ENCODE measurements at places on chromosomes 1 and 21.

DNA sequence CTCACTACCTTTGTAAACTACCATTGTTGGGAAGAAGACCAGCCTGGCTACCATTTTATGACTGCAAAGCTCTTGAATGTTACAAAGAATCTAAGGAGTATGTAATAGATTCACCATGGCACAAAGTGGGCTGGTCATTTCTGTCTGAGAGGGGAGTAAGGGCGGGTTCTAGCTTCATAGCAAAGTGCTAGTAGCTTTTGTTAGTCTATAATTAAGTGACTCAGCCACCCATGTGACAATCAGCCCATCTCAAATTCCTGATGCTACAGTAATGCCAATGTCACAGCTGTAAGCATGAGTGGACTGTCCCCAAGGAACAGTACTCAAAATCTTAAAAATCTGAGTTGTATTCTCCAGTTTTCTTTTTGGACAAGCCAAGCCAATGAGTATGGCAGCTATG lies 15.4 kb upstream of the OTUD3 start:
- DNase-seq: no peak

- no peak for DNase-seq
These were observed 13.7 kb upstream of the ADAM30 start for GRCh38 chr1:119909890-119910596.

DNA sequence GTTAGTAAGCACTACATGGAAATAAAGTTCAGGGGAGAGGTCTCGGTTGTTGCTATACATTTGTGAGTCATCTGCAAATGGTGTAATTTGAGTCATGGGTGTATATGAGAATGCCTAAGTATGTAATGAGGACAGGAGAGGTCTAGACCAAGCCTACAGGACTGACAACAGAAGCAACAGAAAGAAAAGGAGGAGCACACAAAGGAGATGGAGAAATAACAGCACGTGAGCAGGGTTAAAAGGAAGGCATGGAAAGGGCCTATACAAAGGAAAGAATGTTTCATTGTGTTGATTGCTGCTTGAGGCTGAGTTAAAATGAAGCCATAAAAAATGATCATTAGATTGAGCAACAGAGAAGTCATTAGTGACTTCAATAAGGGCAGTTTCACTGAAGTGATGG lies 28.0 kb upstream of the PRKAA2 start:
- no peak for DNase-seq

DNA sequence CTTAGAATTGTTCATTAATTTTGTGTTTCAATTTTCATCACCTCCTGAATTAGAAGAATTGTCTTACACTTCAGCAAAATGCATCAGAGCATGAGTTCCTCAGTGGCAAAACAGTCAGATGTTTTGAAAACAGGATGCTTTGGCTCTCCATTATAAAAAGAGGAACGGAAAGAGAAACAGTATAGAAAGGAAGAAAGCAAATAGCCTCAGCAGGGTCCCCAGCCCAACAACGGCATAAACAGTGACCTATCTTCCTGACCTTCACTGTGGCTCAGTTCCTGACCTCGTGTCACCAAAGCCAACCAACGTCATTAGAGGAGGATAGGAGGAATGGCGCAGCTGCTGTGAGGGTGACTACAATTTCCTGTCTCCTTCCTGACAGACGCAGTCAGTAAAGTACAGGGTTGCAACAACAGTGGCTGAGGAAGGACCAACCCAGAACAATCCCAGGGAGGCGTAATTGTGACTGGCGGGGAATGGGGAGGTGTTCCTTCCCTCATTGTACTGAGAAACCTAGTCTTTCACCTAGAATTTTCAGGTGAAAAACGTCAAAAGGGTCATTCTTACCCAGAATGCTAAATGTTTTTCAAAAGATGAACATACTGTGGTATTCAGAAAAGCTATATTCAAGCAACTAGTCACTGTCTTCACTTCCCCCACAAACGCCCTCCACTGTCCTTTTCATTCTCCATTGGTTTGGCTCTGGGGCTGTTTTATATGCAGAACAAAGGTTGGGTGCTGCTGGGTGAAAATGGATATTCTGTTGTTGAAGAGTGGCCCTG lies 197.9 kb upstream of the SGIP1 start:
- peak; percentile 64 for DNase-seq

GRCh38 chr1:14094611-14095400 lies 394.8 kb downstream of the PRDM2 start:
- DNase-seq: peak; percentile 27

DNA sequence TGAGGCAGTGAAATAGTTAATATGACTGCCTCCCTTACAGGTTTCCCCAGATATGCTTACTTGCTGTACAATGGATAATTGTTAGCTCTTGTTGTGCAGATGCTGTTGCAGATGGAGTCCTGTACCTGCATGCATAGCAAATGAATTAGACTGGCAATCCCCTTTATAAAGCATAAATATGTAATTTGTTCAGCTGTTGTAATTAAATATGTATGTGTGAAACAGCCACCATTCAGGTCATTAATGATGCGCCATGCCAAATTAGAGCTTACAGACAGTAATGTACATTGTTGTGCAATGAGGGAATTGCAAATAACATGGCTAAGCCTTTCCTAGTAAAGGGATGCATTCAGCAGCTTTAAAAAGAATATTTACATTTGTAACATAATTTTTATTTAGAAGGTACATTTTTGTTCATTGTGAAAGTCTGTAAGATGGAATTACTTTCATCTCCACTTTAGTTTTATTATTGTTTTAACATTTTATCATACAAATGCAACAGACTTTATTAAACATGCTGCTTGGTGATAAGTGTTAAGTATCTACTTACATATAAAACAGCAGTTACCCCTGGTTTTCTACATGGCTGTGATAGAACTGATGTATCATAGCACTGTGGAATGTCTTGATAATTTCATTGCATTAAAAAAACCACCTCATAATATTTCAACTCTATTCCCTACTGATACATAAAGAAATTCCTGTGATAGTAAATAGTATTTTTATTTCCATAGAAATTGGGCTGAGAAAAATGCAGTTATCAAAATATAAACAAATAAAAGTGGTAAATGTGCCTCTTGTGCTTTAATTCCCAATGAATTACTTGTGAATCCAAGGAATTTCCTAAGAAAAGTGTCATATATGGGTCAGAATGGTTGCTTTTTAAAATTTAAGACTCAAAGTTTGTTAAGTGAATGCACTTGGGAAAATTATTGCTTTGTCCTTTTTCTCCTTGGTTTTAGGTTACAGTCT lies 99.0 kb downstream of the NFIA start:
- DNase-seq: no peak

GRCh38 chr1:178528228-178528952 lies 15.5 kb downstream of the TEX35 start:
- no peak for DNase-seq

GRCh38 chr1:78333502-78333901 lies 157.3 kb upstream of the PTGFR start:
- DNase-seq: no peak

DNA sequence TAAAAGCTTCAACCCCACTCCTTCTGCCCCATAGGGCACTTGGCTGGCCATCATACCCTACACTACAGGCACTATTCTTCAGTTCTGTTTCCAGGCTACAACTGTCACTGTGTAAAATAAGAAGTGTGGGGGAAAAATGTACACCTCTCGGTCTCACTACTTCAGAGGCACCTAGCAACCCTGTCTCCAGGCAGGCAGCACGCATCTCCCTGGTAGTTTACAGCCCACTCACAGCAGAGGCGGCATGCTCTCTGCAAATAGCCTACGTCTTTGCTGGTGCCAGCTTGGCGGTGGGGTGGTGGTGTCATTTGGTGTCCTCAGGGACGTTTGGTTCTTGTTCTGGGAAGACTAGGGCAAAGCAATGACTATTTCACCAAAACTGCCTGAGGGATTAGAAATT lies 48.2 kb upstream of the BTG3 start:
- no peak for DNase-seq

DNA sequence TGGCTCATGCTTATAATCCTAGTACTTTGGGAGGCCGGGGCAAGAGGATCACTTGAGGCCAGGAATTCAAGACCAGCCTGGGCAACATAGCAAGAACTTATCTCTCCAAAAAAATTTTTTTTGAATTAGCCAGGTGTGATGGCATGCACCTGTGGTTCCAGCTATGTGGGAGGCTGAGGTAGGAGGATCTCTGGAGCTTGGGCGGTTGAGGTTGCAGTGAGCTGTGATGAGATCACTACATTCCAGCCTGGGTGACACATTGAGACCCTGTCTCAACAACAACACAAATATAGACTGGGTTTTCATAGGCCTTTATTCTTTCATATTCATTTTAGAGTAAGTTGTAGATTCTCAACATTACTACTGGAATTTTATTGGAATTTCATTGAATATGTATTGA lies 12.8 kb downstream of the MED18 start:
- no peak for DNase-seq

- DNase-seq: no peak
These were observed 16.2 kb downstream of the RIPK4 start for GRCh38 chr21:41750532-41751151.

DNA sequence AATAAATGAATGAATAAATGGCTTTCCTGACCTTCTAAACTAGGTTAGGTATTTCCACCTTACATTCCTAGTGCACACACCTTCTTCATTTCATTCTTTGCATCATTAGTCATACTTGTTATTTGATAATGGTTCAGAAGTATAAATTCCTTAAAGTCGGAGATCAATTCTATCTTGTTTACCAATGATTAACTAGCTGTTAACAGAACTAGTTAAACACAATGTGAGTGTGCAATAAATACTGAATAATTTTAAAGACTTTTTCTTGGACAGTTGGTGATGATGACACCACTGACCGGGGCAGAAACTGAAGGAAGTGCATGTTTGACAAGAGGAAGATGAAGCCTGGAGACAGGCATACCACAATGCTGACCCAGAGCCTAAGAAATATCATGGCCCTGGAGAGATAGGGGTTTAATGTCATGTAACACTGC lies 207.1 kb upstream of the DEPDC1 start:
- DNase-seq: no peak

DNA sequence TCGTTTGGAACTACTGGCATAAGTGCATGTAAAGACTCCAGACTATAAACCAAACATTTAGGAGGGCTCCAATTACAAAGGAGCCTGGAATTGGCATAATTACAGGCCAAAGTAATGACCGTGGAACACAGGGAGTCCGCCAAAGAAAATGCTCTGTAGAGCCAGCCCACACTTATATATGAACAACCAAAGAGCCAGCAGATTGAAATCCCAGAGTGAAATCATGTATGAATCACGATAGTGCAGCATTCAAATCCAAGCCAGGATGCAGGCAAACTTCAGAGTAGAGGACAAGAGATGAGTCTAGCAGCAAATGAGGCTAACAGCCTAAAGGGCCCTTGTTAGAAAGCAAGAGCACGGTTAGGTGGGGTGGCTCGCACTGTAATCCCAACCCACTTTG lies 13.1 kb downstream of the VPS26C start:
- no peak for DNase-seq

DNA sequence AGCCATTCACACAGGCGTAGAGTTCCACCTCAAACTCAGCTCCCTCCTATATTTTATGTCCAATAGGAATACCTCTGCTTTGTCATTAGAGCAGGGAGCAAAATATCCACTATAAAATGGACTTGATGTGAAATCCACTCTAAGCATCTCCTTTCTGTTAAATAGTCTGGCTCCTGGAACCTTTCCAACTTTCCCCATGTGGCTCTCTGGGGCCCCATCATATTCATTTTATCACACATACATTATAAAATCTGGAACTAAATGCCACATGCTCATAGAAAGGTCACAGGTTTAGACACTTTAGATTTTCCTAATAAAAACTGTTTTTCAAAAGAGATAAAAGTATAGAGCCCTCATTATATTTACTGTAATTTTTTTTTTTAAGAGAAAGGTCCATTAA lies 82.1 kb downstream of the PTPN14 start:
- no peak for DNase-seq

GRCh38 chr1:169113613-169114119 lies 7.2 kb downstream of the ATP1B1 start:
- DNase-seq: no peak
